Uterus (tissue), 4 donors: ENCODE measurements at places on chromosomes 2 and 18. TPM values are rescaled to one million over a fixed set of nuclear protein-coding genes. Genes with fewer than 3 reads are reported as not detected.

DNA sequence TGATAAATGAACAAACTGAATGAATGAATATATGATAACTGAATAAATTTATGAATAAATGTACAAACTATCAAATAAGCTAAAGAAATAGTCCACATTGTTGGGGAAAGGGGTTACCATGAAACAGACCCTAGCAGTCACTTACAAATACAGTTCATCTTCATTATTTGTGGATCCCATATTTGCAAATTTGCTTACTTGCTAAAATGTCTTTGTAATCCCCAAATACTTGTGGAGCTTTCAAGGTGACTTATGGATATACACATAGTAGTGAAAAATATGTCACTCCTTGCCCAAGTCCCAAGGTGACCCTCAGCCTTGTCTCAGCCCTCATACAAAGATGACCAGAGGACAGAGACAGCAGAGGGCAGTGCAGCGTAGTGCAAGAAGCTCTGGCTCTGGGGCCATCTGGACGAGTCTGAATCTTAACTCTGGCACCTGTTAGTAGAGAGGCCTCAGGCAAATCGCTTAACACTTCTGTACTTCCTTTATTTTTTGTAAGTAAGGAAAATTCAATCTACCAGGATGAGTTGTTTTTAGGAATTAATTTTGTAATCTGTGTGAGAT, 3.1 kb downstream of the PAIP2B start:
- H3K4me3 ChIP-seq: no peak overlapping the region
- no peaks in the 10 kb centered on the region for H3K27me3 ChIP-seq
- peaks cover 12% of the 10 kb centered on the region for H3K4me1 ChIP-seq

GRCh38 chr2:176516051-176516602, 246.9 kb downstream of the MTX2 start:
- H3K4me3 ChIP-seq: no peak overlapping the region
- H3K4me1 ChIP-seq: no peaks in the 10 kb centered on the region
- no peaks in the 10 kb centered on the region for H3K36me3 ChIP-seq
- H3K27ac ChIP-seq: no peak overlapping the region
- no peak for DNase-seq

GRCh38 chr2:61229936-61230335, 67.9 kb downstream of the C2orf74 start:
- no peaks in the 10 kb centered on the region for H3K4me1 ChIP-seq
- no peaks in the 10 kb centered on the region for H3K27me3 ChIP-seq
- no peak overlapping the region for H3K4me3 ChIP-seq
- no peaks in the 10 kb centered on the region for H3K36me3 ChIP-seq
- no peak for DNase-seq

- no peaks in the 10 kb centered on the region for H3K36me3 ChIP-seq
- DNase-seq: no peak
- H3K4me3 ChIP-seq: no peak overlapping the region
- no peak overlapping the region for H3K27ac ChIP-seq
- no peaks in the 10 kb centered on the region for H3K27me3 ChIP-seq
Observed at GRCh38 chr2:224449212-224450147, 47.6 kb upstream of the FAM124B start.

Gene SCG2
- not detected for total RNA-seq

DNA sequence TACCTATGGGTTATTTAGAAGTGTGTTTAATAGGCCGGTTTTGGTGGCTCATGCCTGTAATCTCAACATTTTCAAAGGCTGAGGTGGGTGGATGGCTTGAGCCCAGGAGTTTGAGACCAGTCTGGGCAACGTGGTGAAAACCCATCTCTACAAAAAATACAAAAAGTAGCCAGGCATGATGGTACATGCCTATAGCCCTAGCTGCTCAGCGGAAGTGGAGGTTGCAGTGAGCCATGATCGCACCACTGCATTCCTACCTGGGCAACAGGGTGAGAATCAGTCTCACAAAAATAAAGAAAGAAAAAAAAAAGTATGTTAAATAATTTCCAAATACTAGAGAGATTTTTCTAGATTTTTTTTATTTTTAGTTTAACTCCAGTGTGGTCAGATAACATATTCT, 316.0 kb downstream of the KIAA1328 start:
- DNase-seq: no peak
- no peaks in the 10 kb centered on the region for H3K4me1 ChIP-seq
- H3K36me3 ChIP-seq: no peaks in the 10 kb centered on the region

Gene TBC1D8
- total RNA-seq: 19.4 TPM

Gene SCTR
- not detected for total RNA-seq

Gene QPCT
- 4.4 TPM for total RNA-seq

DNA sequence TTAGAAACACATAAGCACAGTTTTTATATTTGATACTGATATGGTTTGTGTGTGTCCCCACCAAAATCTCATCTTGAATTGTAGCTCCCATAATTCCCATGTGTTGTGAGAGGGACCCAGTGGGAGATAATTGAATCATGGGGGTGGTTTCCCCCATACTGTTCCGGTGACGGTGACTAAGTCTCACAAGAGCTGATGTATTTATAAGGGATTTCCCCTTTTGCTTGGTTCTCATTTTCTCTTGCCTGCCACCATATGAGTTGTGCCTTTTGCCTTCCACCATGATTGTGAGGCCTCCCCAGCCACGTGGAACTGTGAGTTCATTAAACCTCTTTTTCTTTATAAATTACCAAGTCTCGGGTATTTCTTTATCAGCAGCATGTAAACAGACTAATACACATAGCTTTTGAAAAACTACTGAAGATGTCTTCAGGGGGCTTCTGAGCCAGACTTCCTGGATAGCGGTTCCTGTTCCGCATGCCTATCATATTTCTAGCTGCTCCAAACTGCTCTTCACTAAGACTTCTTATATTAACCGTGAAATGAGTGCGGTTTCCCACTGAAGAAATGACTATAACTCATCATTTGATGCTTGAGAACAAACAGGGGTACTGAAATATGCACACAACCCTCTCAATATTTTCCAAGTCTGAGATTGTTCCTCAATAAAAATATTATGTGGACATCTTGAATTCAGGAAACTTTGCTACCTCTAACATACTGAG, 75.8 kb downstream of the SPHKAP start:
- no peaks in the 10 kb centered on the region for H3K36me3 ChIP-seq
- no peak for DNase-seq
- no peaks in the 10 kb centered on the region for H3K4me1 ChIP-seq

DNA sequence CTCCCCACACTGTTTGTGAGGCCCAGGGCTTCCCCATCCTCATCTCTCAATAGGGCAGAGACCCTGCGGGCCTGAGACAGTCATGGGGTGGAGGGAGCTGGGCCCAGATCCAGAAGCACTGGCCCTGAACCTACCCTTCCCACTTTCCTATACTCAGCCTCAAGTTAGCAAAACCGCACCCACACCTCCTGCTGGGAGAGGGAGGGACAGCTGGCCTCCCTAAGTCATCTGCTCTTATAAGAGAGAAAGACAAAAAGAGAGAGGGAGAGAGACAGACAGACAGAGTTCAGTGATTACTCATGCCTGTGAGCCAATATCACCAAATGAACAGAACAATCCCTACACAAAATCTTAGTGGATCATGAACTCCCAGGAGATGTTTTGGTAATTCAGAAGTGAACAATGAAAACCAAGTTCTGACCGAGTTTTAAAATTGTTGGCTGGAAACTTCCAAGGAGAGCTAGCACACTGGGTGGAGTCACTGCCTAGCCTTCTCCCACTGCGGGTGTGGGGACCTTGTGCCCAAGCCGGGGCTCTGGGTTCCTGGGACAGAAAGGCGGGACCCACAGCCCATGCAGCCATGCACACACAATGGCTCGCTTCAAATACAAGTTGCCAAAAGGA, 130.5 kb downstream of the PXDN start:
- no peaks in the 10 kb centered on the region for H3K27me3 ChIP-seq
- DNase-seq: no peak
- H3K36me3 ChIP-seq: no peaks in the 10 kb centered on the region
- H3K4me1 ChIP-seq: no peaks in the 10 kb centered on the region
- no peak overlapping the region for H3K27ac ChIP-seq

- H3K27ac ChIP-seq: peak overlapping the region; percentile 7
- no peak overlapping the region for H3K4me3 ChIP-seq
- no peaks in the 10 kb centered on the region for H3K27me3 ChIP-seq
- no peak for DNase-seq
- no peaks in the 10 kb centered on the region for H3K4me1 ChIP-seq
- no peaks in the 10 kb centered on the region for H3K36me3 ChIP-seq
Observed at GRCh38 chr2:54551123-54551756, 95.1 kb downstream of the SPTBN1 start.

GRCh38 chr18:27685091-27685490, 491.8 kb downstream of the CDH2 start:
- H3K27ac ChIP-seq: no peak overlapping the region
- DNase-seq: no peak
- no peak overlapping the region for H3K4me3 ChIP-seq

DNA sequence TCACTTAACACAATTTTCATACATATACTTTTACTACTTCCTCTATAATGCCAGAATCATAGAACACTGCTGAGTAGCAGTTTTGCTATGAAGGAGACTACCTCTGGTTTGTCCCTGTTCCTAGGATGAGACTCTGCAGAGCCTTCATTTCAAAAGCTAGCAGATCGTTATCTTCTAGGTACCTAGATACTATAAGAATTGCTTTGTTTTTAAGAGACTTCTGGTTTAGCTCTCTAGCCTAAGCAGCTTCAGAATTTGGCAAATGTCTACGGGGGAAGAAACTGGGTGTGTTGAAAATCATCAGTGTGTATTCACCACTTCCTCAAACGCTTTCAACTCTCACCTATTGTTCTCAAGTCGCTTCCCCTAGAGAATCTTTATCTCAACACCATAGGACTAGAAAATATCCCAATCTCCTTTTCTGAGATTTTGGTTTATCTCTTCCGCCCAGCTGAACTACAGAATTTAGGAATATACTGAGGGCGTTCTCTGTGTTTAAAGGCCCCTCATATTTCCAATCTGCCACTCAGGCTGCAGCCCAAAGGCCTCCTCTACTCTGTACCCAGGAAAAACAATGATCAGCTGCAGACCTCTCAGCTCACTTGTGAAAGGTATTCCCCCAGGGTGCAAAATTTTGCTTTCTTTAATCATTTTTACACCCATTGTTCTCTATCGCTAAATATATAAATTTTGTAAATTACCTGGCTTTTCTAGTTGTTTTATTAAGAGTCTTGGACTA, 28.7 kb downstream of the SMAD2 start:
- no peak overlapping the region for H3K27ac ChIP-seq
- H3K4me1 ChIP-seq: no peaks in the 10 kb centered on the region
- H3K36me3 ChIP-seq: no peaks in the 10 kb centered on the region
- DNase-seq: no peak
- no peak overlapping the region for H3K4me3 ChIP-seq

GRCh38 chr2:66517772-66518171, 82.8 kb downstream of the MEIS1 start:
- no peaks in the 10 kb centered on the region for H3K27me3 ChIP-seq
- H3K4me3 ChIP-seq: no peak overlapping the region
- DNase-seq: no peak

GRCh38 chr2:12824778-12825379, 108.1 kb downstream of the TRIB2 start:
- no peaks in the 10 kb centered on the region for H3K36me3 ChIP-seq
- DNase-seq: peak; percentile 72
- H3K4me1 ChIP-seq: no peaks in the 10 kb centered on the region
- H3K27ac ChIP-seq: peak overlapping the region; percentile 68
- no peak overlapping the region for H3K4me3 ChIP-seq

DNA sequence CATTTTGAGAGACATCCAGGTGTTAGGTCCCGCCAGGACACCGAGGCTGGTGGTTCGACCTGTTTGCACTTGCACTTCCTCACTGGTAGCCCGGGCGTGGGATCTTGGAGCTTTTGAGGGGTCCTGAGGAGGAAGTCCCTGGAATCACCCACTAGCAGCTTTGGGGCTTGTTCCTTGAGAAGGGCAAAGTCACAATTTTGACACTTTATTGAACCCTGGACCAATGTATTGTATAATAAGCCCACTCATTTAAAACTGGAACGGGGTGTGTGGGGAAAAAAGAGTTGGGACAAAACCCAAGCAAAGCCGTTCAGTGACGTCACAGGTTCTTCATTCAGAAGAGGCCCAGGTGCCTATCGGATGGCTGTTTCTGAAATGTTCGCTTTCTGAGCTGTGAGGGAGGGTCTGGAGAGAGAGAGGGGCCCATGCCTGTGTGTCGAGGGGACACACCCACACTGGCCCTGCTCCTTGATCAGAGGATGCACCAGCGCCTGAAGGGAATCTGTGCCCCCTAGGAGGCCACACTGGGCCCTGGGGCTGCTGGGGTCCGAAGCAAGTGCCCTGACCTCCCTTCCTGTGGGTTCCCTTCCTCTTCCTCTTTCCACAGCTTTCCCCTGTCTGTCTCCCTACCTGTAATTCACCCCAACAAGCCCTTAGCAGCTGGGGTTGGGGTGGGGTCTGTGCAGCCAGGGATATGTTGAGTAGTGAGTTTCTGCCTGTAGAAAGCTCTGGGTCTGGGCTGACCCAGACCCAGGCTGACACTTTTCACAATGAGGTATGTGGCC, 2.6 kb downstream of the LPIN1 start:
- H3K27ac ChIP-seq: no peak overlapping the region
- no peak overlapping the region for H3K4me3 ChIP-seq

- H3K4me1 ChIP-seq: no peaks in the 10 kb centered on the region
- H3K4me3 ChIP-seq: no peak overlapping the region
- H3K27ac ChIP-seq: no peak overlapping the region
- DNase-seq: no peak
- H3K36me3 ChIP-seq: no peaks in the 10 kb centered on the region
Observed at GRCh38 chr2:144201126-144201525, 318.8 kb downstream of the ZEB2 start.

Gene CFAP65
- total RNA-seq: 2.6 TPM

Gene RND3
- 12.6 TPM for total RNA-seq

DNA sequence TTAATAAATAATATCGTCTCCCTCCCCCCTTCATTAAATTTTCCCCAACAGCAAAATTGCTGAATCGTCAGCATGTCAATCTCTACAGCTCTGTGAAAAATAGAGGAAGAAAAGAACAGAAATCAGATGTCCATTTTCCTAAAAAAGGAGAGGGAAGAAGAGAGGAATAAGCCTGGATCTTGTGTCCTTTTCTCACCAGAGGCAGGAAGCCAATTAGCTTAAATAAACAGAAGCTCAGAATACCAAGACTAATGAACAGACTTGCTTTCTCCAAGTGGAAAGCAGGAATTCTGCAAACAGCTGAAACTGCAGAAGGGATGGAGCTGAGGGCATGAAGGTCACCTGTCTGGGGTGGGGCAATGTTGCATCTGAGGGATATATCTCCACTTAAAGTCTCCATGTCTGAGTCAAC, 265.7 kb downstream of the CCDC85A start:
- no peak overlapping the region for H3K4me3 ChIP-seq
- H3K36me3 ChIP-seq: no peaks in the 10 kb centered on the region
- H3K27ac ChIP-seq: no peak overlapping the region
- no peaks in the 10 kb centered on the region for H3K27me3 ChIP-seq
- DNase-seq: no peak

DNA sequence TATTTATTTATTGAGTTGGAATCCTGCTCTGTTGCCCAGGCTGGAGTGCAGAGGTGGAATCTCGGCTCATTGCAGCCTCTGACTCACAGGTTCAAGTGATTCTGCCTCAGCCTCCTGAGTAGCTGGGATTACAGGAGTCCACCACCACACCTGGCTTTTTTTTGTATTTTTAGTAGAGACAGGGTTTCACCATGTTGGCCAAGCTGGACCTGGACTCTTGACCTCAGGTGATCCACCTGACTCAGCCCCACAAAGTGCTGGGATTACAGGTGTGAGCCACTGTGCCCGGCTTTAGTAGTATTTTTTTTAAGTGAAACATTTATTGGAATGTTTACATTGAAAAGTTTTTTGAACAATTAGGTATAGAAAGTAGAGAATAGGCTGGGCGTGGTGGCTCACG, 23.9 kb downstream of the SLC20A1 start:
- no peaks in the 10 kb centered on the region for H3K36me3 ChIP-seq
- no peak overlapping the region for H3K27ac ChIP-seq
- H3K4me3 ChIP-seq: no peak overlapping the region
- no peaks in the 10 kb centered on the region for H3K4me1 ChIP-seq
- H3K27me3 ChIP-seq: no peaks in the 10 kb centered on the region

Gene CHRNG
- not detected for total RNA-seq
